DND-41 (cell line): ENCODE measurements at places on chromosomes 12 and 14.

- DNase-seq = no peak
Observed at GRCh38 chr12:58106195-58106594, 164.8 kb downstream of the ATP23 start.

- DNase-seq = no peak
Observed at GRCh38 chr12:122348505-122348904, 74.0 kb downstream of the CLIP1 start.

DNA sequence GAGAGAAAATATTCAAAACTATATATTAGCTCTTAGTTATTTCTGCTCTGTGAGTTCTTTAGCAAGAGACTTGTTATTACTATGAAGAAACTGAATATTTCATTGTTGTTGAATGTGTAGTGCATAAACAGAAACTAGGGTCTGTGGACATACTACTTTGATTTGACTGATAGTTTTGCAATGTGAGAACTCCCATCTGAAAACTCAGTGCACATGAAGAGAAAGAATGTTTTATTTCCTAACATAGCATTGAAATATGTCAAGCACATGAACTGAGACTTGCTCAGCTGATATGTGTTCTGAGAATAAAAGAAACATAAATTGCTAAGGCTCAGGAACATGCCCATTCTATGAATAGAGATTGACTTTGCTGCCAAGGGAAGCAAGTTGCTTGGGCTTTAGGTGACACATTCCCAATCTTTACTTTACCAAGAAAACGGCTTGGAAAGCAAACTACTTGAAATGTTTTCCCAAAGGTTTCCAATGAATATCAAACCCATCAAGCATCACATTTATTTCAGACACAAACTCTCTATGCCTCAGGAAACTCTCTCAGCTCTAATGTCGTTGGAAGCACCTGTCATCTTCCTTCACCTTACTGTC lies 290.4 kb downstream of the SLC16A7 start:
- DNase-seq = no peak

GRCh38 chr12:113381220-113381619 lies 22.5 kb downstream of the SDS start:
- no peak for DNase-seq

GRCh38 chr12:132474237-132474741 lies 15.7 kb upstream of the FBRSL1 start:
- no peak for DNase-seq
